ENCODE measurements at places on chromosomes 7 and 10.

- H3K27me3 ChIP-seq, result no peaks in the 10 kb centered on the region
- H3K4me1 ChIP-seq, result peaks cover 25% of the 10 kb centered on the region
- H3K27ac ChIP-seq, result no peak overlapping the region
- H3K36me3 ChIP-seq, result no peaks in the 10 kb centered on the region
- DNase-seq, result no peak
Measured at GRCh38 chr10:84353052-84353803, 24.8 kb downstream of the CCSER2 start.

DNA sequence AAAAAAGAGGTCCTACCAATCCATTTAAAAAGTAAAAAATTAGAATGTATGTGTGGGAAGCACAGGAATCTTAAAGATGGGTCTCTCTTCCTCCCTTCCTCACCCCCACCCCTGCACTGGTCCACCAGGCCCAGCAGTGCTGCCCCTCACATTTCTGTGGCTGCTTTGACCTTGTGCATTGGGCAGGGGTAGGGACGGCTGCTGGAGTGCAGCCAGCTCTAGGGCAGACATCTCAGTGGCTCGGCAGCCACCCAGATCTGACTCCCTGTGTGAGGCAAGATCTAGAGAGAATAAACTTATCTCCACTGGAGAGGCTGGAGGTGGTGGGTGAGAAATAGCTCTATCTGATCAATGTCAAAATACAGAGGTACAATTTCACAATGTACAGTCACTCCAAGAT is 6.7 kb downstream of the FAM180A start:
- H3K4me1 ChIP-seq, result peaks cover 26% of the 10 kb centered on the region
- H3K27ac ChIP-seq, result no peak overlapping the region
- DNase-seq, result no peak
- peaks cover 3% of the 10 kb centered on the region for H3K36me3 ChIP-seq
- no peaks in the 10 kb centered on the region for H3K27me3 ChIP-seq

DNA sequence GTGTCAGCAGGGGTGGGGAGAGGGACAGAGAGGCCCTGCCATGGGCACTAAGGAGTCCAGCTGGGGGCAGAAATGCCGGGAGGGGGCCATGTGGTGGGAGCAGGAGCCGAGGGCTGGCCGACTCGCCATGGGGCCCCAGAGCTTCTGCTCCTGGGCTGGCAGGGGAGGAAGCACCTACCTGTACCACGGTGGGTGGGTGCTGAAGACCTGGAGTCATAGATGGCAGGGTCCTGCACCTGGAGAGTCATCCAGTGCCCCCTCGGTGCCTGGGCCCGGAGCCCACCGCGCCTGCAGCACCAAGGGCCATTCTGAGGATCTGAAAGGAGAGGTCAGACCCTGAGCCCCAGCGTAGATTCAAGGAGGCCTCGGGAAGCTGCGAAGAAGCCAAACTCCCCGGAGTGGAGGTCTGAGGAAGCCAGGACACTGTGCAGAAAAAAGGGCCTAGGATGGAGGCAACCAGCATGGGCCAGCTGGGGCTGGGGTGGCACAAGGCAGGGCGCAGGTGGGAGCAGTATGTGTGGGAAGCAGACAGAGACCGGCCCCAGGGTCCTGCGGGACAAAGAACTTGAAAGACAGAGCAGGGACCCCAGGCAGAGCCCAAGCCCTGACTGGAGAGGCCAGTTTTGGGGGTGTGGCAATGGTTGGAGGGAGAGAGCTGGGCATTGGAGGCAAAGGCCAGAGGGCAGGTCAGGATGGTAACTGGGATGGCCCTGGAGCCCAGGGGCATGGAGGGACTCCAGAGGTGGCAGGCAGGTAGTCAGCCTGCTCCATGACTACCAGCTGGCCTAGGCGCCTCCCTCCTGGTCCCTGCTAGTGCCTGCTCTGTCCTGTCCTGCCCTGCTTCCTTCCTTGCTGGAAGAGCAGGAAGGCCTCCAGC is 26.7 kb upstream of the SMARCD3 start:
- H3K27me3 ChIP-seq, result no peaks in the 10 kb centered on the region
- H3K36me3 ChIP-seq, result no peaks in the 10 kb centered on the region
- H3K4me1 ChIP-seq, result no peaks in the 10 kb centered on the region
- DNase-seq, result no peak

DNA sequence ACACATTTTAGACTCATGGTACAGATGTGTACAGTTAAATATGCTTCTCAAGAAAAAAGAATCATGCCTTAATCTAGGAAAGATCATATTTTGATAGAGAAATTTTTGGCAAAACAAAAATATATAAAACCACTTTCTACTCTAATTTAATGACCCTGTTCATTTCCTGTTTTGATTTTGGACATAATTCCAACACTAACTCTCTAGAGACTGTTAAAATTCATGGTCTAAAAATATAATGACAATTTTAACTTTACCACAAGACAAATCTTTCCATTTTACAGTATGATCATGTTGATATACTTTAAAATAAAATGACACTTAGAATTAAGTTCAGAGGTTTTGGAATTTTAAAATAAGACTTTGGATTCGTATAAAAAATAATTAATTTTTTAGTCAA is 45.2 kb downstream of the PRKG1 start:
- no peak overlapping the region for H3K4me3 ChIP-seq
- no peaks in the 10 kb centered on the region for H3K27me3 ChIP-seq
- no peak overlapping the region for H3K27ac ChIP-seq
- no peaks in the 10 kb centered on the region for H3K36me3 ChIP-seq
- DNase-seq, result no peak

DNA sequence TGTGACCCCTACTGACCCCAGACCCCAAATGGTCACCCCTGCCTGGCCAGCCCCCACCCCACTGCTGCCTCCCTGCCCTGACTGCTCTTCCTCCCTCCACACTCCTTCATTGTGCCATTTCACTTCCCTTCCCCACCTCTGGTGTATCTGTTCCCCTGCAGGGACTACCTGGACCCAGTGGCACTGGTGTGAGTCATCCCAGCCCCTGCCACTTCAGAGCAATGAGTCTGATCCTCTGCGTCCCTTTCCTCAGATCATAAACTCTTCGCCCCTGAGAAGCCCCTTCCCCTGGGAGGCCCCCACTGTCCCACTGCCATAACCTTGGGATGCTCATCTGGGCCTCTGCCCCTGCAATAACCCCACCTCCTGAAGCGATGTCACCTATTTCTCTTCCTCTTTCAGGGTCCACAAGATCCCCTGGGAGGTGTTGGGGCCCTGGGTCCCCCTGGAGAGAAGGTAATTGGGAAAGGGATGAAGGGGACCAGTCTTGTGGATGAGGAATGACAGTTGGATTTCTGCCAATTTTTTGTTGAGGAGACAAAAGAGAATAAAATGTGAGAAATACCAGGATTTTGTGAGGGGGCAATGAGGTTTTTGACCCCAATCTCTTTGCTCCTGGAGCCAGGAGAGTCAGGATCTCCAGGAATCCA is 19.1 kb upstream of the VOPP1 start:
- no peak overlapping the region for H3K4me3 ChIP-seq
- H3K27ac ChIP-seq, result no peak overlapping the region
- peaks cover 16% of the 10 kb centered on the region for H3K27me3 ChIP-seq

DNA sequence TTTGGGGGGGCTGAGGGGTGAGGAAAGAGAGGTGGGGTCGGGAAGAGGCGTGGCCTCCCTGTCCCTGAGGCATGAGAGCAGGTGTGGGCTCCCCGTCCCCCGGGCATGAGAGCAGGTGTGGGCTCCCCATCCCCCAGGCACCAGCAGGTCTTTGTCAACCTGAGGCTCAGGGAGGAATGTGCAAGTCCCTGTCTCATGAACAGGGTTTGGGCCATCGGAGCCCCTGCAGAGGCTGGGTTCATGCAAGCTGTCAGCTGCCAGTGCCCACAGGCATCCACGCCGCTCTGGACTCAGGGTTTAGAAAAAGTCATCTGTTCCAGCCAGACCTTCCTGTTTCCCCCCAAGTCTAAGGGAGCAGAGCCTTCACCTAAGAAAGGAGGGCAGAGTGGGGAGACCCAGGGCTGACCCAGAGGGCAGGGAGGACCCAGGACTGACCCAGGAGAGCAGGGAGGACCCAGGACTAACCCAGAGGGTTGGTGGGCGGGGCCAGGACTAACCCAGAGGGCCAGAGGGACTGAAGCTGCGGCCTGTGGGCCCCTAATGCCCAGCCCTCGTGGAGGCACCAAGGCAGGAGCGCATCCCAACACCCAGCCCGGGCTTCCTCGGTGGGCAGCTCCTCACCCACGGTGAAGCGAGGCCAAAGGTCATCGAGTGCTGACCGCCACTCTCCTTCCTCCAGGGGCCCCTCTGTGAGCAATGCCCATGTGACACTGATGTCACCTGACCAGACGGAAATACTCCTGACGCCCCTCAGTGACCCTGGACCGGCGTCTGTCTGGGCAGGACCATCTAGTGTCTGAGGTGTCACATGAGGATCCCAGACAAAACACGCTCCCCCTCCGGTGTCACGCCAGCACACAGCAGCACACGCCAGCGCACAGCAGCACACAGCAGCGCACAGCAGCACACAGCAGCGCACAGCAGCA is 28.9 kb upstream of the GPR146 start:
- no peaks in the 10 kb centered on the region for H3K4me1 ChIP-seq
- DNase-seq, result no peak
- no peaks in the 10 kb centered on the region for H3K27me3 ChIP-seq
- no peak overlapping the region for H3K4me3 ChIP-seq
- no peak overlapping the region for H3K27ac ChIP-seq
- H3K36me3 ChIP-seq, result no peaks in the 10 kb centered on the region

DNA sequence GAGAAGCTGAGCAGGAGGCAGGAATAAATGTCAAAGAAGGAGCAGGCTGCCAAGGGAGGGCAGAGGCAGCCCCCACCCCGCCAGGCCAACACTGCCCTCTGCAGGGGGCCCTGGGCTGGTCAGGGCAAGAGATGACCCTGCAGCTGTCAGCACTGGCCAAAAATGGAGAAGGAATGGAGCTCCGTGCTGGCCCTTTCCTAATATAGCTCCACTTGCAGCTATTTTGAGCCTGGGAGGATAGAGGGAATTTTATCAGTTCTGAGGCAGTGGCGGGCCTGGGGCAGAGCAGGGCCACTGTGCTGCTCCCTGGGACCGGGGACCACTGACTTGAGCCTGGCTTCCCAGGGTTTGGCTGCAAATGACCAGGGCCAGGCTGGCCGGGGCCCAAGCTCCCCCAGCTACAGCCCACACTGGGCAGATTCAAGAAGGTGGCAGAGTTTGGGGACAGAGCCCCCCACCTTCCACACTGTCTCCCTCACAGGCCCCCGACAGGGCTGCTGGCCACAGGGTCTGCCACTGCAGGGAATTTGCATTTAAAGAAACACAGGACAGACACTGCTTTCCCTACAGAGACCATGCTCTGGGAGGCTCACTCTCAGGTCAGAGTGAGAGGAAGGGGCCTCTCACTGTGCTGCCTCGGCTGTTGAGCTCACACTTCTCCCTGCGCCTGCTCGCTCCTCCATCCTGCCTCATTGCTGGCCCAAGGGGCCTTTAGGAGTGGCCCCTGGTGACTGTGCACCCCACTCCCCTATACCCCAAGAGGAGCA is 16.2 kb downstream of the LDB3 start:
- H3K27ac ChIP-seq, result peak overlapping the region; percentile 82
- peak; percentile 91 for DNase-seq
- peaks cover 28% of the 10 kb centered on the region for H3K36me3 ChIP-seq
- H3K27me3 ChIP-seq, result no peaks in the 10 kb centered on the region
- H3K4me1 ChIP-seq, result peaks cover 100% of the 10 kb centered on the region

- H3K36me3 ChIP-seq, result no peaks in the 10 kb centered on the region
- DNase-seq, result no peak
- no peaks in the 10 kb centered on the region for H3K27me3 ChIP-seq
- H3K4me3 ChIP-seq, result no peak overlapping the region
Measured at GRCh38 chr7:8823486-8823885, 390.1 kb downstream of the NXPH1 start.

- H3K36me3 ChIP-seq, result no peaks in the 10 kb centered on the region
Measured at GRCh38 chr7:30405179-30405578, 73.4 kb downstream of the NOD1 start.

DNA sequence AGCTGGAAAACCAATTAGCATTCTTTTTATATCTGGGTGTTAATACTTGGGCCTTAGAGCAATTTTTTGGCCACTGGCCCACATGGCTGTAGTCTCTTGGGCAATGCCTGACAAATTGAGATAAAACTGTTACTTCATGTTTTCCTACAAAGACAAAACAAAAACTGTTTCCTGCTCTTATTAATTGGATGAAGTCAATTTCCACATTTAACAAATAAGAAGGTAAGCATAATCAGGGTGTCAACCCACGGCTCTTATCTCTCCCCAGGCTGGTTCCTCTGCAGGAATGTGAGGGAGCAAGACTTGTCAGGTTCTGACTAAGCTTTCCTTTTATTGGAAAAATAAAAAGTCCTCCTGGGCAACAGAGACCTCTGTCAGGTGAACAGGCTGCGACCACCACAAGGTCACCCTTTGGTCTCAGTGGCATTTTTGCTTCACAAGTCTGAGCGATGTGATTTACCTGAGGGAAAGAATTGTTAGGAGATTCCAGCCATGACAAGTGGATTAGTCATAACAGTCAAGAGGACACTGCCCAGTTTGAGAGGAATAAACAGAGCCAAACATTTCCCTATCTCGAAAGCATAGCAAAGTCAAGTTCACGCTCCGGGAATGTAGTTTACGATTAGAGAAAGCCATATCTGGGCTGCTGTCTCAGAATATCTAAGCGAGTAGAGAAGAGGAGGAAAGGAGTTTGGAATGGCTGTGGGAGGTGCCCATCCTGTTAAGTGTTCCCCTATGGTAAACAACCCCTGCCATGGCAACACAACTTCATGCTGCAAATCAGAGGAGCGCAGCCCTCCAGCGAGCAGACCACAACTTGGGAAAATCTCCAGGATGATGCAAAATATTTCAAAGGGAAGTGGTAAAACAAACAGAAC is 144.4 kb downstream of the TES start:
- no peaks in the 10 kb centered on the region for H3K27me3 ChIP-seq
- H3K27ac ChIP-seq, result peak overlapping the region; percentile 85
- H3K4me1 ChIP-seq, result peaks cover 52% of the 10 kb centered on the region
- peak; percentile 75 for DNase-seq

- no peaks in the 10 kb centered on the region for H3K27me3 ChIP-seq
- no peaks in the 10 kb centered on the region for H3K36me3 ChIP-seq
- H3K27ac ChIP-seq, result no peak overlapping the region
- DNase-seq, result no peak
- H3K4me1 ChIP-seq, result no peaks in the 10 kb centered on the region
Measured at GRCh38 chr10:78341953-78342614, 308.4 kb downstream of the RPS24 start.

GRCh38 chr10:33005322-33006301 is 47.6 kb upstream of the ITGB1 start:
- DNase-seq, result peak; percentile 68
- H3K27me3 ChIP-seq, result no peaks in the 10 kb centered on the region
- peak overlapping the region; percentile 57 for H3K4me3 ChIP-seq
- H3K36me3 ChIP-seq, result no peaks in the 10 kb centered on the region
- peak overlapping the region; percentile 73 for H3K27ac ChIP-seq

DNA sequence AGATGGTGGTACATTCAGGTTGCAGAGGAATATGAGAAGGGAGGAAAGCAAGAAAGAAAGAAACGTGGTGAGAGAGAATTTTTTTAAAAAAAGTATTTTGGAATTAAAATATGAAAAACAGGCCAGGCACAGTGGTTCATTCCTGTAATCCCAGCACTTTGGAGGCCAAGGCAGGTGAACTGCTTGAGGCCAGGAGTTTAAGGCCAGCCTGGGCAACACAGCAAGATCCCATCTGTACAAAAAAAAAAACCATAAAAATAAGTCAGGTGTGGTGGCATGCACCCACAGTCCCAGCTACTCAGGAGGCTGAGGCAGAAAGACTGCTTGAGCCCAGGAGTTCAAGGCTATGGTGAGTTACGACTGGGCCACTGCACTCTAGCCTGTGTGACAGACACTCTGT is 112.1 kb downstream of the PARD3 start:
- H3K27ac ChIP-seq, result peak overlapping the region; percentile 1
- H3K4me1 ChIP-seq, result peaks cover 14% of the 10 kb centered on the region
- no peak for DNase-seq
- no peak overlapping the region for H3K4me3 ChIP-seq
- H3K36me3 ChIP-seq, result no peaks in the 10 kb centered on the region

- H3K27me3 ChIP-seq, result no peaks in the 10 kb centered on the region
- no peaks in the 10 kb centered on the region for H3K36me3 ChIP-seq
- no peak overlapping the region for H3K4me3 ChIP-seq
- H3K4me1 ChIP-seq, result no peaks in the 10 kb centered on the region
Measured at GRCh38 chr7:54483523-54483922, 58.7 kb upstream of the VSTM2A start.

Data from tibial artery (tissue), 4 donors.